Sciatic nerve (tissue), 2 donors: ENCODE measurements at places on chromosomes 11 and 22. TPM values are rescaled to one million over a fixed set of nuclear protein-coding genes. Genes with fewer than 3 reads are reported as not detected.

The PTGDR2 gene
- 1.1 TPM for total RNA-seq

The FIBIN gene
- 54.1 TPM for total RNA-seq

The DERL3 gene
- total RNA-seq, result 2.7 TPM

The FAM180B gene
- 3.0 TPM for total RNA-seq

GRCh38 chr11:110571081-110571720 is 141.0 kb downstream of the ARHGAP20 start:
- no peak for DNase-seq

The RNASEH2C gene
- 42.5 TPM for total RNA-seq

The ALG9 gene
- total RNA-seq, result 27.6 TPM

- no peak for DNase-seq
These were observed 31.7 kb downstream of the POLR3H start for GRCh38 chr22:41512421-41513194.

The CHST1 gene
- 2.1 TPM for total RNA-seq

The CHRDL2 gene
- total RNA-seq, result 0.89 TPM

DNA sequence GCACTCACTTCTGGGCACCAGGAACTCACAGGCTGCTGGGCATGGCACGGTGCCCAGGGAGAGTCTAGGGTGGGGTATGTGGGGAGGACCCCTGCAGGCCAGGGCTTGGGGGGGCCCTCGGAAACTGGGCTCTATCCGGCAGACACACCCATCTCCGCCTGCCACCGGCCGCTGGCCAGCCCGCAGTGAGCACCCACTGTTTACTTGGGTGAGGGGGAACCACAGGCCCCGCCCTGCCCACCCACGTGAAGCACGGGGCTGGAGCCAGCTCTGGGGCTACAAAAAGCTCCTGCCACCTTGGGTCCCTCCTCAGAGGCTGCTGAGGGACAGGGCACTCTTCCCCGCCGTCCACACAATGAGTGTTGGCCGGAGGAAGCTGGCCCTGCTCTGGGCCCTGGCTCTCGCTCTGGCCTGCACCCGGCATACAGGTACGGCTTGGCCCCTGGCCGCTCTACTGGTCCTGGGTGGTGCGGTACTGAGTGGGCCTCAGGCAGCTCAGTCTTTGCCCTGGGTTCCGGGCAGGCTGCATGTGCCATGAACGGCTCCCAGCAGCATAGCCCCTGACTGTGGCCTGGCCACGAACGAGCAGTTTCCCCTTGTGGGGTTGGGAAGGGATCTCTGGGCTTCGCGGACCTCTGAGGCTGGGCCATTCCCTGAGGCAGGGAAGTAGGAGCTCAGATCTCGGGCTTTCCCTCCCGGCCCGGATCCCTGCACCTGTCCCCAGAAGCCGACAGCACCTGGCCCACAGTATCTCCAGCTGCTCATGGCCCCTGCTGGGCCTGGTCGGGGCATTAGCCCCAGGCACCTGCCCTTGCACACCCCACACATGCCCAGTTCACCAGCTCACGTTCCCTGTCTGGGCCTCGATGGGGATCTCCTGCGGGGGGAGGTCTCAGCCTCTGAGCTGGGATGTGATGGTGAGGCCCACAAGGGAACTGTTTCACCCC is at the start of gene MUC5AC:
Gene MUC5AC, plus strand, starts transcription at position 309 of the 947 bp plus-strand sequence. Its CDS starts 47 bp downstream, at position 356.
- no peak for DNase-seq

DNA sequence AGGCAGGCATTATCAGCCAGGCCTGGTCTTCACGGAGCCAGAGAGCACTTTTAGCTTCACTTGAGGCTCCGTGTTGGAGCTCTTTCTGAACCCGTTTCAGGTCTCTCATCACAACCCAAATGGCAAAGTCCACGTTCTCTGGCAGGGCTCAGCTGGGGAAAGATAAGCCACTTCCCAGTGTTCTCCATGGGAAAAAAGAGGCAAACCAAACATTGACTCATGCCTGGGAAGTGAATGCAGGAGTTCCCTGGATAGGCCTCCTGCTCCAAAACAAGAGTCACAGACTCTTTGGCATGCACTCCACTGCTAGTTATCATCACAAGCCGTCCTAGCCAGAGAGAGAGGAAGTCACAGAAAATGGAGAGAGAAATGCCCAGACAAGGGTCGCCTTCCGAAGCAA is 11.6 kb downstream of the OPCML start:
- no peak for DNase-seq

- no peak for DNase-seq
These were observed 34.5 kb downstream of the RPUSD4 start for GRCh38 chr11:126176853-126177470.
